DMS153 (cell line): ENCODE measurements at places on chromosomes 5 and 9.
A peak's percentile ranks its signal among the peaks of the same experiment; 100 is the strongest.

GRCh38 chr5:14906628-14907027, 35.0 kb upstream of the ANKH start:
- no peak for DNase-seq

- no peak for DNase-seq
Measured at GRCh38 chr5:147704544-147704943, 78.0 kb downstream of the JAKMIP2 start.

- DNase-seq = no peak
Measured at GRCh38 chr5:58842852-58843251, 260.0 kb downstream of the RAB3C start.

GRCh38 chr5:58335518-58335917, 124.4 kb downstream of the PLK2 start:
- DNase-seq = no peak

- no peak for DNase-seq
Measured at GRCh38 chr5:112914584-112914983, 7.4 kb downstream of the REEP5 start.

GRCh38 chr9:34381323-34381722, 4.6 kb upstream of the MYORG start:
- DNase-seq = peak; percentile 25
